ENCODE measurements at places on chromosomes 3 and 15.
A peak's percentile ranks its signal among the peaks of the same experiment; 100 is the strongest.

DNA sequence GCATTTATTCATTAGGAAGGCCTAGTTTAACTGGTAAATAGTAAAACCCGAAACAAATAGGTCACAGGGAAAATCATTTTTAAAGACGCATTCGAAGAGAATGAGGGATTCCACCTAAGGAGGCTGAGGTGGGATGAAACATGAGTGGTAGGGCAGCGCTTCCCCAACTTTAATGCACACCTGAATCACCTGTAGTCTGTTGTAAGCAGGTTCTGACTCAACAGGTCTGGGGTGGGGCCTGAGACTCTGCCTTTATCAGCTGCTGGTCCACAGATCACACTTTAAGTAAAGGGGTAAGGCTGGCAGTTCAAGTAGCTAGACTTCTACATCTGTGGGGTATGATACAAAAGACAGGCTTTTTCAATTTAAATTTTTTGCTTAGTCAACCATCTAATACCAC is 223.5 kb upstream of the UBE2E2 start:
- DNase-seq: no peak

DNA sequence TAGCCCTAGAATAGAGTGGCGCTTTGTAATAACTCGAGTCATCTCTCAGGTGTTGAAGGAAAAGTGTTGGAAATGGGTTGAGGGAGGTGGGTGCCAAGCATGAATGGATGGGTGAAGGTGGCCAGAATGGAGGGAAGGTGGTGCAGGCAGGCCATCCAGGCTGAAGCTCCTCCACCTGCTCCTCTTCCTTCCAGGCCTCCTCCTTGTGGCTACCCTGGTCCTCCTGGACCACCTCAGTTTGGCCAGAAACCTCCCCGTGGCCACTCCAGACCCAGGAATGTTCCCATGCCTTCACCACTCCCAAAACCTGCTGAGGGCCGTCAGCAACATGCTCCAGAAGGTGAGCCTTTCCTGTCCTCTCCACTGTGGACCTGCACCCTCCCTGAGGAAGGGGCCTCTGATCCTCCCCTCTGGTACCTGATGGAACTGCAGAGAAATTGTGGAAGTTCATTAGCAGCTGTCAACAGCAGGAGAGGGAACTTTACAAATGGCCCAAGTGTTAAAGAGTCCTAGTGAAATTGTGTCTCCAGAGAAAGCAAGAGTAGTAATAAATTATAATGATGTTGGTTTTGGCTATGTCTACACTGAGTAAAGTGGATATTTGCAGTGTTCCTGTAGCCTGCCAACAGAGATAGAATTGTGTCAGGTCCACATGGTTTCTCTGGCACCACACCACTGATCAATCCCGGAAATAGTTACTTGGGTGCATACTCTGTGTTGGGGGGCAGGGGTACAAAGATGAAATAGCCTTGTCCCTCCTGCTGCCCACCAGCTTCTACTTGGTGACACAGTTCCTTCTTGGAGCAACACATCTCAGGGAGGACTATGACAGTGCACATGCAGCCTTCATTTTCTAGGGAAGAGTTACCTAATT is 1.6 kb downstream of the IL12A start:
- no peak for DNase-seq

- peak; percentile 32 for DNase-seq
Observed at GRCh38 chr15:58401991-58402649, 29.7 kb upstream of the LIPC start.

GRCh38 chr3:149808209-149808829 is 4.7 kb upstream of the RNF13 start:
- DNase-seq: peak; percentile 85

DNA sequence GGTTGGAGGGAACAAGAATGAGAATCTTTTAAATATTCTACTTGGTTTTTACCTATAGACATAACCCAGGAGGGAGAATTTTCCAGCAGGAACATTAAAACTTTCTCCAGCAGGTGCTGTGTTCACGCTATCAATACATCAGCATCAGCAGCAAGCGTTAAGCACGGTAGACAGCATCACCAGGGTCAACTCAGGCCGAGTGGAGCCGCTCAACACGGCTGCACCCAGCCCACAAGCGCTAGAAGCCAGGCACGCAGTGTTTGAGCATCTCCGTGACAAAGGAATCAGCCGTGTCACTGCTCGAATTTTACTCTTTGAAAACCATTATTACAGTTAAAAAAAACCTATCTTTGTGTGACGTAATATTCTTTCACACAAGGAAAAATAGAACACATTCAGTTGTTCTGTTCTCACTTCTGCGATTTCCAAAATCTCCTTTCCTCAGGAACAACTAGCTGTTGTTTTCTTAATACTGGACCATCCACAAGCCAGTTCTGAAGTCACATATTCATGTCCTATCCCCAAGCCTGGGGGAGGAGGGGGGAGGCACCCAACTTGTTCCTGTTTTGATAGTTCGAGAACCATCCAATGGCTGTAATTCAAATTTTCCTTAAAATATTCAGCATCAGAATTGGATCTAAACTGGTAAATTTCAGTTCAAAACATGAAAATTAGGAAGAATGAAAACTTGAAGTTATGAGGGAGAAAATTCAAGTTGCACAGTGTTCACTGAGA is 77.9 kb downstream of the ADAMTS17 start:
- peak; percentile 6 for DNase-seq

- peak; percentile 89 for DNase-seq
Observed at GRCh38 chr3:37861620-37862041, at the start of gene CTDSPL. TSS of gene CTDSPL (plus strand) at chr3:37861880. CDS start at chr3:37862200, 320 bp downstream.

DNA sequence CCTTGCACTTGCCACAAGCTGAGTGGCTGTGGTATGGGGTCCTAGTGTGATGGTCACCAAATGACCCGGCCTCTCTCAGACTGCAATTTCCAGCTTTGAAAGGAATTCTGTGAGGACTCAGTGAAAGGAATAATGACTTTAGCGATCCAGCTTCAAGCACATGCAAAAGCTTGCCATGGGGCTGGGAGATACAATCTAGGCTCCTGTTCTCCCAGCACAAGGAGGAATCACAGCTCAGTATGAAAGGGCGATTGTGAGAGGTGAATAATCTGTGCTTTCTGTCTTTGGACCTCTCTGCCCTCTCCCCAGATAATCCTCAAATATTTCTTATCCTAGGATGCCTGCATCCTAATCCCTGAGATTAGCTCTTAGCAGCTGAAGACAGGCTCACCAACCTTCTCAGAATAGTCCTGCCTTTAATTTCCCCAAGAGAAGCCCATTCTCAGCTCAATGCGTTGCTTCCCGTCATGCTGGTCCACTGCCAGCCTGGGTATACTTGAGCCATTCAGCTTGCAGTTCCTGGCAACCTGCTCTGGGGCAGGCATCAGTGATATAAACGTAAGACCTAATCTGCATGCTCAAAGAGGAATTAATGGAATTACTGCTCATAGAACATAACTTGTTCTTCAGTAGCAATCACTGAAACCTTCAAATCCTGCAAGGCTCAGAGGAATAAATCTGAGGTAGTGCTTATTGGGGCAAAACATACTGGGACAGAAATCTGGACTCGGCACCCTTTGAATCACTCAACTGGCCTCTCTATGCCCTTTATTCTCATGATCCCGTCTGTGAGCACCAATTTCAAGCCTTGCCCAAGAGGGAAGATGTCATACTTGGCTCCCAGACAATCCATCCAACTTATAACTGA is 15.1 kb downstream of the TLNRD1 start:
- DNase-seq: peak; percentile 38

- DNase-seq: no peak
Observed at GRCh38 chr3:172847292-172847691, 96.8 kb downstream of the ECT2 start.

DNA sequence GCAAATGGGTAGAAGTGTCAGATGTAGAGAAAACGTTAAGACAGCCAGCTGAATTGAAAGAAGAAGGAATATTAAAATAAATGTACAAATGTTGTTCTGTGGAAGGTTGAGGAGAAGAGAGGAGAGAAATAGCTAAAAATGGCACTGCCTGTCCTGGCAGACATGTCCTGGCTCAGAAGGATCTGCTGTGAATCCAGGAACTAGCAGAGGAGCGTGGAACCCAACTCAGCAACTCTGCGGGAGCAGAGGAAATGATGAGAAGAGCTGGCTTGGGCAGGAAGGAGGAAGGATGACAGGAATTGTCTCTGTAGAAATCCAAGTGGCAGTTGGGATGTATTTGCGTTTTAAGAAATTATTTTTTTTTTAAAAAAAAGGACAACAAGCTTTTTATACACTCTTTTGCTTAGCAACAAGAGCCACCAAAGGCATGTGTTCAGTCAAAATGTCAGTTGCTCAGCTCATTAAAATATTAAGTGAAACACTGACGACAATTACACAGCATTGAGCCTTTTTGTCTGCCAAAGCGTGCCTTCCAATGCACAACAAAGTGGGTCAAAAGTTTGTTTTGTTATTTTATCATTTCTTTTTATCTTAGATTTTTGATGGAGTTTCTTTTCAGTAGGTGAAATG is 16.1 kb downstream of the NANOGP8 start:
- DNase-seq: peak; percentile 32

DNA sequence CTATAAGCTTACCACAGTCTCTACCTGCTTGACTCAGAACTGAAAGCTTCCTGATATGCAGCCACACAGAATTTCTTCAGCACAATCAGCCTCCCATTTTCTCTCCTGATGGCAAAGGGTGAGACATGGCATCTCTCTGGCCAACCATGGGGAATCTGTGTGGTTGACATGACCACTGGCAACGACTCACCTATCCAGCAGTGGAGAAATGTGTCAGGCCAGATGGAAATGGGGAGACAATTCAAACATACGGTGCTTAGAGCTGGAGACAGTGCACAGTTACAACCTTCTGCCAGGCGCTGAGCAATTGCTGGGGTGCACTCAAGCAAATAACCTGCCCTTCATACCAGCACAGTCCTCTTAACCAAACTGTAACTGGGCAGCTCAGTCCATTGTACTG is 3.6 kb downstream of the ZNF385D start:
- no peak for DNase-seq

GRCh38 chr15:88938802-88939485 is 25.8 kb upstream of the MFGE8 start:
- no peak for DNase-seq

DNA sequence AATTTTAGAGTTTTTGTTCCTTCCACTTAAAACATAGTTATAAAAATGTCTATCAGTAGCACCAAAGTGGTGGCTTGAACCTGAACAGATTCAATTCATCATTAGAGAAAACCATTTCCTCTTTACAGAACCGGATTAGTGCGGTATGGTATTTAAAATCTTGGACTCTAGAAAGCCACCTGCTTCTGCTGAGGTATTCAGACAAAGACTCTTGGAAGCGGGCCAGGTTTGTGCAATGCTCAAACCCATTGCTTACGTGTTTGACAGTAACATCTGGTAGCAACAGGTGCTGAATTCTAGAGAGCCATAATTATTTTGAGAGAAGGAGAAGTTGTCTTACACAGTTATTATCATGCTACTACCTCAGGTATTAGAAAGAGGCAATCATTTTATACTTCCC is 290.5 kb downstream of the NAALADL2 start:
- DNase-seq: no peak

- DNase-seq: no peak
Observed at GRCh38 chr15:23983500-23984259, 296.6 kb upstream of the NDN start.

DNA sequence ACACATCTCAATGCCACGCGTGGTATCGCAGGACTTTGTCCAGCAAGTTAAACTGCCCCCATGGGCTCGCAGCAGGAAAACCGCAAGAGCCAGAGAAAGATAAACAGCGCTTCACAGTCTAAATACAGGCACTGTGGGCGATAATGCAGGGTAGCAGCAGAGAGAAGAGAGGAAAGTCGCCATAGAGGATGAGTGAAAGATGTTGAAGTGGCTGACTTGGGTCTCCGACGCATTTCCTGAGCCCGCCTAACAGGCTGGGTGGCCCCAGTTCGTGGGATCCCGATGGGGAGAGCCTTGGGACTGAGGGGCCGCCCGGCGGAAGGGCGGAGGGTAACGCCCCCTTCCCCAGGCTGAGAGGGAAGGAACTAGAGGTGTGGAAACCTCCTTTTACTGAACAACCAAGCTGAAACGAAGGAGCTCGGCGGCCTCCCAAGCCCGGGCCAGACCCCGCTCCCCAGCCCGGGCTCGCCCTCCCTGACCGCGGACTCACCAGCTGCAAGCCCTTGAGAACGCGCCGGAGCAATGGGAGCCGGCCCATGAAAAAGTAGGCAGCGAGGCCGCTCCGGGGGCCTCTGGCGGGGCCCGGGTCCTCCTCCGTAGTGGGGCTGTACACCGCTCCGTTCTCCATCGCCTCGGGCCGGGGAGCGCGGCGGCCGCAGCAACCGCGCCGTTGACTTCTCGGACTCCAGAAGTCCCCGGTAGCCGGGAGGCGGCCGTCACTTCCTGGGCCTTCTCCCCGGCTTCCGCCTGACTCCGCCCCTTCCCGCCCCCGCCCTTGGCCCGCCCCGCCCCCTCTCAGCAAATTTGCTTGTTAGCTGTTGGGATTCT is at the start of gene CMTM6:
TSS of gene CMTM6 (minus strand) at position 735 of the 828 bp plus-strand sequence. CDS start at position 628, 107 bp downstream.
- DNase-seq: peak; percentile 98

DNA sequence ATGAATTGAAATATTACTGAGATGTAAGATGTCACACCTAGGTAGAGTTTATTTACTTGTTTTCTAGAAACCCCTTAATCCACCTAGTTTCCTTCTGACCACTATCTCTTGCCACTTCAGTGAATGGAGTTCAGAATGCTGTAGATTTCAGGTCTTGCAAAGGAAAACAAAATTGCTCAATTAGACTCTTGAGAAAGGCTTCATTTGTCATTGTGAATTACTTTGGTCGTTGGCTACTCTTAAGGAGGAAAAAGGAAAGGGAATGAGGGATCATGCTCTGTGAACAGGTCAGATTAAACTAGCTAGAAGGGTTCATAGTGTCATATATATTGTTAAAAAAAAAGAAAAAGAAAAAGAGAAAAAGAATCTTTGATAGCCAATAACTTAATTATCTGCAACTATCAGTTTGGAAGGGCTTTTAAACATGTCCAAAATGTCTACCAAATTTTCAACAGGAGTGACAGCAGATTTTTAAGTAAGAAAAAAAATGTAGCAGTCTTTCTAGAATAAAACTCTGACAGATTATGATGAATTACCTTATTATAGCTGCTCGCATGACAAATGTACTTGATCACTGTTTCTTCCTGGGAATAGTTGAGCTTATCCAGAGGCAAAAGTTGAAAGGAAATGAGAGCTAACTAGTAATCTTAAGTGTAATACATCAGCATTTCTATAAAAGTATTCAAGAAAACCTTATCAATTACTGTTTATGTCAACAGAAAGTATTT is 543.5 kb downstream of the CADM2 start:
- DNase-seq: no peak

- DNase-seq: no peak
Observed at GRCh38 chr3:38268087-38268486, 2.5 kb downstream of the SLC22A13 start.

DNA sequence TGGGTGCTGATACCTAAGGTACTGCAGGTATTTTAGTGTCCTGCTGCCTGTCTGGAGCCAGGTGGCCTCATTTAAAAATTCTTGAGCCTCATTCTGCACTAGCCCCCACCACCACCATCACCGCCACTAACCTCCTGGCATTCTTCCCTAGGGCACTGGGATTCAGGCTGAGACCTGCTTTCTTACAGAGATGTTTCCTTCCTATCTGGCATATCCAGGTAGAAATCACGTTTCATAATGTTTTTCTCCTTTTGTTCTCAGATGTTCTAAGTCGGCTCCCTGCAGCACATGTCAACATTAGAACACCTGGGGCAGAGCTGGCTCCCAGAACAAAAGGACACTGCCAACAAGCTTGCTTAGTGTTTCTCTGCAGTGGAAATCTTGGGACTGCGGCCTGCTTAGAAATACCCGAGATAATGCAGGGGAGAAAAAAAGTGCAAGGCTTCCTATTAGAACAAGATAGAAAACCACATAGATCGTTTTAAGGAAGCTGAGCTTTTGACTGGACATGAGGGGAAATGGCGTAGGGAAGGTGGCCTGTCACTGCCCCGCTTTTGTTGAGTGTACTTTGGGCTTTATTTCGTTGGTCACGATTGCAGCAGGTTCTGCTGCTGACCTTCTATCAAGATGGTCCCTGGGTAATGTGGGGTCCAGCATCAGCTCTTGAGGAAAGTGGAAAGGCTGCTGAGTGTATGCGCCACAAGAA is 59.6 kb upstream of the PPARG start:
- DNase-seq: no peak
